ENCODE measurements at places on chromosomes 1 and 21.

- no peak for DNase-seq
These were observed 601.1 kb downstream of the USP25 start for GRCh38 chr21:16330908-16331268.

- DNase-seq = no peak
These were observed 462.1 kb upstream of the DEPDC1 start for GRCh38 chr1:68958958-68959357.

- DNase-seq = no peak
These were observed 4.8 kb upstream of the SELENON start for GRCh38 chr1:25795211-25795610.

- no peak for DNase-seq
These were observed 28.2 kb downstream of the GPR88 start for GRCh38 chr1:100565937-100566699.

- DNase-seq = no peak
These were observed 38.8 kb downstream of the PIK3C2B start for GRCh38 chr1:204455831-204456145.

DNA sequence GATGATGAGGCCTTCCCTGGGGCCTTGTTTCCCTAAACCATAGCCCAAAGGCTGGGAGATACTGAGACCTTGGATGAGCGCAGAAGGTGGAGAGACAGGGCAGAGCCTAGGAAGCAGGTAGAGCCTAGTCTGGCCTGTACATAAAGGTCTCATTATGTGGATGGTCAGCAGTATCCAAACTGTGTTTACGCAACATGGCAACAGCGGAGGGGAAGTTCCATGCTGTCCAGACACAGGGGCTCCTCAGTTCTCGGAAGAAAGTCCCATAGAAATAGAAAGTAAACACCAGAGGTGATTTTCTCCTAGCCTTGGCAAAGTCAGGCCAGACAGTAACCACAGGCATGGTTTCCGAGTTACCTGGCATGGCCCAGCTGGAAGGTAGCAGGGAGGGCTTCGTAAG lies 42.1 kb upstream of the MPZL1 start:
- no peak for DNase-seq
